IMR-90 (cell line): ENCODE measurements at places on chromosomes 6 and 20. TPM values are rescaled to one million over a fixed set of nuclear protein-coding genes. Genes with fewer than 3 reads are reported as not detected.

DNA sequence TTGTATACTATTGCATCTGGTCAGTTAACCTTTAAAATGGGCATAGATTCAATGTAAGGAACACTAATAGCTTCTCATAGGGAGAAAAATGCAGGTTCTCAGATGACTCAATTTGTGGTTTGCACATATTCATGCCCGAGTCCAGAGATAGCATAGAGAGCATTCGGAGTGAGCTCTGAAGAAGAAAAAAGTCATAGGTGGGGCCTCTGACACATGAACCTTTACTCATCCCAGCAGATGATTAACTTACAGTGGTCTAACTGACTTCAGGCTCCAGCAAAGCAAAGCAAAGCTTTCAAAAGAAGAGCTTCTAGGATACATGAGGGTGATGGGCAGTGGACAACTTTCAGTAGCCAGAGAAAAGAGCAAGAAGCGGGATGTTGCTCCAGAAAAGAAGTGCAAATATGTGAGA lies 55.3 kb upstream of the BTN3A2 start:
- H3K36me3 ChIP-seq, result no peaks in the 10 kb centered on the region
- peak; percentile 95 for DNase-seq
- no peaks in the 10 kb centered on the region for H3K27me3 ChIP-seq

CFAP61 gene
- polyA plus RNA-seq, result 0.07 TPM in 1 of 2 replicates, not detected in the other

DNA sequence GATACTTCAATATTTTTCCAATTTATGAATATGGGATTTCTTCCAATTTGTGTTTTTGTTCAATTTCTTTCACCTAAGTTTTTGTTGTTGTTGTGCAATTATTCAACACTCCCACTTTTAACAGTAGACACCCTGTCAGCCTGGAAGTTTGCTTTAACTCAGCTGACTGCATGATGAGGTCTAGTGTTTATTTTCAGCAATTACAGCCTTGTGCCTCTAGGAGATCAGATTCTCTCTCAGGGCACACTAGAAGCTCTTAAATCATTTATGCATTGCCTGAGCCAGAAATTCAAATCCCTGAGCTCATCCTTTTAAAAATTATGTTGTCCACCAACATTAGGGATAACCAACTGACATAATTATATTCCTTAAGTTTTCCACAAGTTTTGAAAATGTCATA lies 85.7 kb downstream of the MRAP2 start:
- no peak overlapping the region for H3K27ac ChIP-seq
- no peaks in the 10 kb centered on the region for H3K27me3 ChIP-seq
- no peaks in the 10 kb centered on the region for H3K4me1 ChIP-seq

ZSCAN23 gene
- 0.89 and 1.7 TPM in 2 replicates for polyA plus RNA-seq
